Aorta (tissue), 5 donors: ENCODE measurements at places on chromosomes 7 and 10. TPM values are rescaled to one million over a fixed set of nuclear protein-coding genes. Genes with fewer than 3 reads are reported as not detected.
A peak's percentile ranks its signal among the peaks of the same experiment; 100 is the strongest.

Gene C7orf33
- not detected for total RNA-seq

Gene PPP1R3C
- total RNA-seq: 94.6 TPM

Gene ARMC3
- not detected for total RNA-seq

DNA sequence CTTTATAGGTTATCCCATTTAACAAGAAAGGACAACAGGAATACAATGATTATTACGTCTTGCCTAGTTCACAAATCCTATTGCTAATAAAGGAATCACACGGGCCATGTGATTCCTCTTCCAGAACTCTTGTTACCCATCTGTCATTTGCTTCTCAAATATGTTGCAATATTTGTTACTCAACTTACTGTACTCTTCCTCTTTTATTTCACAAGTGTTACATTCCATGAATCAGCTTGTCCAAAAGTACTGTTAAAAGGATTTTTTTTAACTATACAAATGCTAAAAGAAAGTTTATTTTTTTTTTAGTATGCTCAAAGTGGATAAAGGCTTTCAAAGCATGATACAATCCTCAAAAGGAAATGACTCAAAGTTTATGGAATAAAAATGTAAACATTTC lies 3.9 kb upstream of the CD36 start:
- no peaks in the 10 kb centered on the region for H3K27me3 ChIP-seq
- H3K36me3 ChIP-seq: no peaks in the 10 kb centered on the region
- no peak overlapping the region for H3K4me3 ChIP-seq

DNA sequence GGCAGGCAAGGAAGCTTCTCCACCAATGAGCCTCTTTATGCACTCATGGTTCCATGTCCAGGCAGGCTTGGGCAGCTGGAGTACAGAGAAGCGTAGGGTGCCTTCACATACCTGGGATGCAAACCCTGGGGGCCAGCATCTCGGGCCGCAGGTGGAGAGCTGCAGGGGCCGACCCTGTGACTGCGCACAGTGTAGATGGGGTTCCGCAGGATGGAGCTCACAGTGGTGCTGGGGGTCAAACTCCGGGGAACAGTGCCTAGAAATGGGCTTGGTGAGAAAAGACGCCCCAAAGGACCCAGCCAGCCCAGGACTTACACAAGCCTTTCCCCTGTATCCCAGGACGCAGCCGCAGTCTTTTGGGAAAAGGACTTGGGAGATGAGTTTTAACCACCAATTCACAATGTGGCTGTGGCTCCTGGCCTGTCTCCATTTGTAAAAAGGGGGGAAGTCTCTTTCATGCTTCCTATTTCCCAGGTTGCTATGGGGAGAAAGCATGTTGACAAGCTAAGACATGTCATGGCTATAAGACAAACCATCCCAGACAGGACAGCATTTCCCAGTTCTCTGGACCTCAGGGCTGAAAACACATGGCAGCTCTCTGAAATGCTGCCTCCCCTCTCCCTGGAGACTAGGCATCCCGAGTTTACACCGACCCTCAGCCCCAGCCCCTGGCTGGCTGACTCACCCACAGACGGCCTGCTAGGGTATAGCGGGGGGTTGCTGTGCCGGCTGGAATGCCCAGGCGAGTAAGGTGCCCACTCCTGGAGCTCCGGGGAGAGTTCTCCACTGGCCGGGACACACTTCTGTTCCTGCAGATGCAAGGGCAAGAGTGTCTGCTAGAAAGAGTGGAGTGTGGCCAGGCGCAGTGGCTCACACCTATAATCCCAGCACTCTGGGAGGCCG lies 107.1 kb downstream of the DLG5 start:
- H3K27ac ChIP-seq: no peak overlapping the region
- DNase-seq: no peak
- H3K27me3 ChIP-seq: no peaks in the 10 kb centered on the region
- H3K4me3 ChIP-seq: no peak overlapping the region
- H3K36me3 ChIP-seq: peaks cover 18% of the 10 kb centered on the region

GRCh38 chr10:24513155-24513554 lies 210.5 kb downstream of the ARHGAP21 start:
- H3K4me1 ChIP-seq: no peaks in the 10 kb centered on the region
- no peaks in the 10 kb centered on the region for H3K36me3 ChIP-seq
- H3K27ac ChIP-seq: no peak overlapping the region
- no peak for DNase-seq
- no peak overlapping the region for H3K4me3 ChIP-seq

- no peaks in the 10 kb centered on the region for H3K27me3 ChIP-seq
- no peaks in the 10 kb centered on the region for H3K4me1 ChIP-seq
- H3K4me3 ChIP-seq: no peak overlapping the region
- DNase-seq: no peak
Measured at GRCh38 chr7:50821457-50822008, 38.8 kb upstream of the GRB10 start.

GRCh38 chr7:4808026-4808425 lies 32.6 kb downstream of the AP5Z1 start:
- H3K36me3 ChIP-seq: no peaks in the 10 kb centered on the region
- H3K4me3 ChIP-seq: no peak overlapping the region
- H3K4me1 ChIP-seq: no peaks in the 10 kb centered on the region
- DNase-seq: no peak
- H3K27me3 ChIP-seq: no peaks in the 10 kb centered on the region
- no peak overlapping the region for H3K27ac ChIP-seq

- H3K4me3 ChIP-seq: peak overlapping the region; percentile 67
- no peaks in the 10 kb centered on the region for H3K27me3 ChIP-seq
- H3K4me1 ChIP-seq: no peaks in the 10 kb centered on the region
Measured at GRCh38 chr7:112449353-112449752, 907 bp upstream of the IFRD1 start.

GRCh38 chr7:151591866-151592265 lies 72.2 kb upstream of the RHEB start:
- no peaks in the 10 kb centered on the region for H3K27me3 ChIP-seq
- peaks cover 3% of the 10 kb centered on the region for H3K4me1 ChIP-seq
- H3K27ac ChIP-seq: no peak overlapping the region
- DNase-seq: no peak

GRCh38 chr7:131652194-131652593 lies 95.8 kb upstream of the PODXL start:
- no peaks in the 10 kb centered on the region for H3K36me3 ChIP-seq
- H3K27me3 ChIP-seq: no peaks in the 10 kb centered on the region
- no peak overlapping the region for H3K27ac ChIP-seq
- no peaks in the 10 kb centered on the region for H3K4me1 ChIP-seq
- DNase-seq: peak; percentile 61
- H3K4me3 ChIP-seq: no peak overlapping the region

DNA sequence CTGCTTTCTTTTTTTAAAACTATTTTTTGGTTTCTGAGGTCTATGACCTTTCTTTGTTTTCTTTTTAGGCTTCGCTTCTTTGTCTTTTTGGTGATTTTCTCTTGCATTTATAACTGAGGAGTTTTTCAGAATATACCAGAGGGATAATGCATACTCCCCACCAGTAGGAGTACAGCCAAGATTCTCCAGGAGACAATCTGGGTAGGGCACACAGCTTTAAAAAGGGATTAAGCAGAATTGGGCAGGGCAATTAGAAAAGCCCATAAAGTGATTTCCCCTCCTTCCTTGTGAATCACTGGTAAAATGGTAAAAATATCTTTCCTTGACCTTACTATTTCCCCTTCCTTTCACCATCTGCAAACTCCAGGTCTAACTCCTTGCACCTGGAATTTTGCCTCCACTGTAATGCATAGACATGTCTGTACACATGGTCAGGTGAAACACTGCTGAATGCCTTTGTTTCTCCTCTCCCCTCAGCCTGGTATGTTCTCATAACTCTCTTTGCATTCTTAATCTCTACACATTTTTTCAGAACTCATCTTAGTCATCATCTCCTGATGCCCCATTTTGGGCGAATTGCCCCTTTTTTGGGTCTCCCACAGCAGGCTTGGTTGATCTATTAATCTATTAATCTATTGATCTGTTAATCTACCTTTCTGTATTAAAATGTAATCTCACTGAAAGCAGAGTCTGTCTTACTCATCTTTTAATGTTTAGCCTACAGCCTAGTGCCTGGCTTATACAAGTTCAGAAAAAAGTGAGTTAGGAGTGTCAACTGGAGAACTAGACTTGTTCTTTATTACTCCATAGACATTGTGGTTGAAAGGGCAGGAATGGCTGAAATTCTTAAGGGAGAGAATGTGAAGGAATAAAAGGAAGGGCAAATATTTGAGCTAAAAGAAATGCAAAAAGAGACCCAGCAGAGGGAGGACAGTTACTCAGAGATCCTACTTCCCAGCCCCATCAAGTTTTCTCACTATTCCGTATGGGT lies 64.6 kb downstream of the MDFIC start:
- H3K27ac ChIP-seq: no peak overlapping the region
- no peak for DNase-seq
- no peak overlapping the region for H3K4me3 ChIP-seq
- H3K27me3 ChIP-seq: no peaks in the 10 kb centered on the region
- peaks cover 2% of the 10 kb centered on the region for H3K4me1 ChIP-seq

DNA sequence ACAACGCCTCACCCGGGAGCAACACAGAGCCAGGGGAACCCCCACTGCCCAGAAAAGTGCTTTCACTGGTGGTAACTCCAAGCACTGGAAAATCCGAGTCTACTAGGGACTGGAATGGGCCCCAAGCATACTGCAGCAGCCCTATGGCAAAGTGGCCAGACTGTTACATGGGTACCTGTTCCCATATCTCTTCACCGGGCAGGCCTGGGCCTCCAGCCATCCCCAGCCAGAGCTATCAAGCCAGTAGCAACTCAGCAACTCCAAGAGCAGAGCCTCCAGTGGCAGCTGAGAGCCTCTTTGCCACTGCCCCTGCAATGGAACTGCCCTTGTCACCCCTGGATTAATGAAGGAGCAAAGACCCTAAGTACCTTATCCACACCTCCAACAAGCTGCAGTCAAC lies 73.5 kb downstream of the HBP1 start:
- no peaks in the 10 kb centered on the region for H3K27me3 ChIP-seq
- H3K4me1 ChIP-seq: no peaks in the 10 kb centered on the region
- H3K27ac ChIP-seq: no peak overlapping the region
- DNase-seq: no peak

- no peak for DNase-seq
- H3K36me3 ChIP-seq: no peaks in the 10 kb centered on the region
- no peaks in the 10 kb centered on the region for H3K27me3 ChIP-seq
- no peaks in the 10 kb centered on the region for H3K4me1 ChIP-seq
- no peak overlapping the region for H3K27ac ChIP-seq
Measured at GRCh38 chr10:104041891-104042535, 43.7 kb downstream of the COL17A1 start.
